ENCODE measurements at places on chromosomes 5 and 9.

GRCh38 chr5:67702008-67702407 lies 505.4 kb upstream of the CD180 start:
- DNase-seq: no peak

DNA sequence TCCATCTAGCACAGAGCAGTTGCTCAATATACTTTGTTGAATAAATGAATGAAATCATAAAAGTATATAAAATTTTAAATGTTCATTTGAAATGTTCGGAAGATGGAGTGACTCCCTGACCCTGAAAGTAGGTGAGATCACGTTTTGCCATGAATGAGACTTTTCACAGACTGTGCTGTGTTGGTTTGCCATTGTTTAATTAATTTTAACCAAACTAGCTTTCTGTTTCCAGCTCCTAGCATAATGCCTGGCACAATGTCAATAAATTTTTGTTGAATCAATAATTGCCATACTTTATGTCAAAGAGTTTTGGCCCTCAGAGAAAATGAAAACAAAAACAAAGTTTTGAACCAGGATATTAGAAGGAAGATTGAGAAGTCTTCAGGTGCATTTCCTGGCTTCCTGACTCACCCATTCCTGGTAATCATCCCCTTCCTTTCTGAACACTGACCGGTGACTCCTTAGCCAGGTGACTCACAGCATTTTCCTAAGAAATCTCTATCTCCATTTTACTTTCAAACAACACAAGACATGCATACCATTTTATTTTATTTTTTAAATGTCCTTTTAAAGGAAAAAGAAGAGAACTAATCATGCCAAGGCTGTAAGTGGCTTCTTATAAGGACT lies 15.1 kb downstream of the SLC28A3 start:
- no peak for DNase-seq

- DNase-seq: no peak
These were observed 65.1 kb downstream of the BASP1 start for GRCh38 chr5:17282283-17283120.

DNA sequence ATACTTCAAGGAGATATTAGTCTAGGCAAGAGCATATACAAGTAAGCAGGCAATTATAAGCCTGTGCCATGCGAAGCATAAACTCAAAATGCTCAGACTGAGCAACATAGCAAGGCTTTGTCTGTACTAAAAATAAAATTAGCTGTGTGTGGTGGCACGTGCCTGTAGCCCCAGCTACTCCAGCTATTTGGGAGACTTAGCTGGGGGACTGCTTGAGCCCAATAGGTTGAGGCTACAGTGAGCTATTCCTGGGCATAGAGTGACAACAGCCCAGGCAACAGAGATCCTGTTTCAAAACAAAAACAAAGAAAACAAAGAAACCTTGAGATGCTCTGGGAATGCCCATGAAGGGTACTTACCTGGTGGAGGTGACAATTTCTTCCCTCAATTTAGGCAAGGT lies 130.5 kb upstream of the ZNF608 start:
- no peak for DNase-seq

DNA sequence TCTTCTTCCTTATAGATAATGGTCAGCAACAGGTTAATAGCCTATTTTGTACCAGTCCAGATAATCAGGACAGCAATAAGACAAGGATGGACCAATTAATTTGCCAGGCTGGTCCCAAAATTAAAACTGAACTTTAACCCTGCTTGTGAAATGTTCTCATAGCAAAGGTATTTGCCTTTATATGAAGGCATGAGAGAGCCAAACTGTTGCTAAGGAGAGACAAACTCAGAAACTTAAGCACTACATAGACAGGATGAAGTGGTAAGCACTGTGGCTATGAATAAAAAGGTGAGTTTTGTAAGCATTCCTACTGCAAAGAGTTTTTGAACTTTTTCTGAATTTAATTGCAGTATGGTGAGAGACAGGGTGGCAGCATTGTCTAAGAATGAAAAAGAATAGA lies 174.7 kb upstream of the PPP1R2B start:
- no peak for DNase-seq

GRCh38 chr9:107193251-107193650 lies 89.8 kb upstream of the RAD23B start:
- no peak for DNase-seq

GRCh38 chr5:115542086-115542485 lies 2.5 kb downstream of the FEM1C start:
- DNase-seq: no peak

GRCh38 chr5:3124410-3124809 lies 372.9 kb upstream of the IRX2 start:
- DNase-seq: no peak

GRCh38 chr9:130287736-130288135 lies 22.2 kb downstream of the HMCN2 start:
- DNase-seq: no peak

DNA sequence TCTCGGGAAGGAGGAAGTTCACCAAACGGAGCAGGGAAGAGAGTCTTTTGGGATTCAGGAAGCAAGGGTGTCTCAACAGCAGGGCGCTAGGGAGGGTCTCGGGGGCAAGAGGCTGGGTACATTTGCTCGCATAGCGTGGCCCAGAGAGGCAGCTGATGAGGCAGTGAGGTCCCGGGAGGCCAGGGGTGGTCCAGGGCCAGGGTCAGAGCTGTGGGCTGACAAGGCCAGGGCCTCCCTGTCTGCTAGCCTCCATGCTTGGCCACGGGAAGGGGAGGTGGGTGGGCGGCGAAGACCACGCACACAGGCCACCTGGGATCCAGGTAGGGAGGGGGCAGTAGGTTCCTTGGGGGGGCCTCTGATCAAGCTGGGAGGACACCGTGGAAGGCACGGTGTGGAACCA lies 6.0 kb downstream of the NDOR1 start:
- no peak for DNase-seq
